ENCODE measurements at places on chromosomes 4 and X.

DNA sequence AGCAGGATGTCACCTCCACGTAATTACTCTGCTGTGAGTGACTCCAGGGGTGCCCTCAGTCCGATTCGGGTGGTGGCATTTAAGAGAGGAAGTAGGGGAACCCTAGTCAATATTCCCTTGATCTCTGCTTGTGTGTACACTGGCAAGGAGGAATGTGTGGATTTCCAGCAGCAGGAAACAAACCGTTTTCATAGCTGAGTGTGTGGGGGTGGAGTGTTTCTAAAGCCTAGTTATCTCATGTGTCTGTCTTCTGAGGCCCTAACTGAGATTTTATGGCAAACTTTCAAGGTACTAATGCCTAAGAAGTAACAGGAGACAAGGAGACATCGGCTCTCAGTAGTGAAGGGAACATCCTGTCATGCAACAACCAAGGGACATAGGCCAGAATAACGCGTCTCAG is 6.6 kb upstream of the CLDN24 start:
- no peak for DNase-seq

DNA sequence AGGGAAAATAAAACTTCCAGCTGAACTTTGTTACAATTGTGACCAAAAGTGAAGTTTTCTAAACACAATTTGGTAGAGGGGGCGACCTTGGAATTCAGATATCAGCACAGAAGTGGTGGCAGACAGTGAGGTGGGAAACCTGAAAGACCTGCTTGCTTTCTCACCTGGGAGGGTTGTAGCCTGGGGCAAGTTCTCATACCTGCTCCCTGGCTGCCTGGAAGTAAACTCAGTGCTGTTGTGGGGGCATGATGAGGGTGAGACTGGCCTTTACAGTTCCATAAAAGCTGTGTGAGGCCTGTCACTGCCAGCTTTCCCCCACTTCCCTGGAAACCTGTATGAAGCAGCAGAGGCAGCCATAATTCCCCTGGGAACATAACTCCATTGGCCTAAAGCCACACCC is 1180.2 kb downstream of the FAM133A start:
- DNase-seq, result no peak

DNA sequence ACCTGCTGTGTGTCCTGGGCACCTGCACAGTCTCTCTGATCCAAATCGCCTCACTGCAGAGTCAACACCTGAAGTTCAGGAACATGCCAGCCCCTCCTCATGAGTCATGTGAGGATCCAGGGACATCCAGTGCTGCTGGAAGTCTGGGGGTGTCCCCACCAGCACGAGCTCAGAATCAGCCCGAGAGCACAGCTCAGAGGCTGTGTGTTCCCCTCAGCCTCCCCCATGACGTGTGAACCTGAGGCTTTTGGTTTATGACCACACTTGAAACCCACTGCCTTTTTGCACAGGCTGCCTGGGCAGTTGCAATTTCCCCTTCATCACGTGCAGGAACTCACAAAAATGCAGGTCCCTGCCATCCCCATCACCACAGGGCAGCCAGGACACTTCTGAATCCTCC is 47.1 kb downstream of the PPP2R2C start:
- DNase-seq, result no peak

DNA sequence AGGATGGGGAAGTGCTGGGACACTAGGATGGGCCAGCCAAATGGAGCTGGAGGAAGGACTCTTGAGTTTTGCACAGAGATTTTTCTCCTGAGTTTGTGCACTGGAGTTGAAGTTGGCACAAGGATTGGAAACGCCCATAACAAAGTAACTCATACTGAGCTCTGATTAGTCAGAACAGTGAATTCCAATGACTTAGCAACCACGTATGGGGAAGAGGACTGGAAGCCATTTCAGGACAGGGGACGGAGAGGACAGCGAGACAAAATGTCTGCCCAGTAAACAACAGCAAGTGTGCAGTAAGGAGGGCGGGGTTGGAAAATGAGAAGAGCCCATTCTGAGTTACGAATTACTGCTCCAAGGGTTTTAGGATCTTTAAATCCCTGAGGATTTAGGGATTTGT is 5.9 kb downstream of the RIPPLY1 start:
- DNase-seq, result no peak

DNA sequence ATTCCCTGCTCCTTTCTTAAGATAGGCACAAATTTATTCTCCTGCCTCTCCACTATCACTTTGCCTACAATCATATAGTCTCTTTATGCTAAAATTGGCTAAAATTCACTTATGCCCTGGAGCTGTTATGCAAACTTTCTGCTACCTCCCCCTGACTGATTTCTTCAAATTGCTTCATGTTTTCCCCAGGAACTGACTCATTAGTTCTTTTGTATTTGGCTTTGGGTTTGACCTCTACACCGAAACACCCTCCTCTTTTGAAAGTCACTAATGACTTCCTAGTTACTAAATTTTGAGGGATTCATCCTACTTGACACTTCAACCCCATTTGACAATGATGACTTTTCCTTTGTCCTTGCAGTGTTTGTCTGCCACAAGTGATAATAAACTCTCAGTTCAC is 222.6 kb downstream of the NDST4 start:
- no peak for DNase-seq

Measured in retinal pigment epithelial cell (primary cell).